ENCODE measurements at places on chromosomes 5 and 9. TPM values are rescaled to one million over a fixed set of nuclear protein-coding genes. Genes with fewer than 3 reads are reported as not detected.

The SPATA31A3 gene
- total RNA-seq = not detected

The CER1 gene
- 3.0 TPM for total RNA-seq

The ENDOG gene
- 35.9 TPM for total RNA-seq

The LRRC8A gene
- total RNA-seq = 93.0 TPM

The C9orf152 gene
- not detected for total RNA-seq

The MRPL50 gene
- total RNA-seq = 15.4 TPM

The CDK9 gene
- total RNA-seq = 83.9 TPM

The HMMR gene
- 7.4 TPM for total RNA-seq

DNA sequence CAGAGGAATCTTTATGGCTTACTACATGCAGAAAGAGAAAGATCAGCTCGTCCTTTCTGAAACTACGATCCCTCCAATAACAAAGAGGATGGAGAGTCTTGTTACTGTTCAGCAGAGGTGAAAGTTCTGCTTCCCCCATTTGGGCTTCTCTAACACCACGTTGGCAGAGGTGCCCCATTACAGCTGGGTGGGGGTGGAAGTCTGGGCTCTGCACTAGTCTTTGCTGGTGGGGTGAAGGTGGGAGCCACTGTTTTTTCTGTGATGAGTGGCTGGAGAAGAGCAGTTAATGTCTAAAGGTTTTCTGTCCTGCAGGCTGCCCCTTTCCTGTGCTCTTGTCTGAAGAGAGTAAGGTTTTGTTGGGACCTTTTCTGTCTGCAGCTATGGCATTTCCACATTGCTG lies 64.7 kb upstream of the OTULINL start:
- H3K4me3 ChIP-seq = no peak overlapping the region
- H3K4me1 ChIP-seq = peaks cover 5% of the 10 kb centered on the region
- DNase-seq = no peak
- peaks cover 5% of the 10 kb centered on the region for H3K27me3 ChIP-seq

DNA sequence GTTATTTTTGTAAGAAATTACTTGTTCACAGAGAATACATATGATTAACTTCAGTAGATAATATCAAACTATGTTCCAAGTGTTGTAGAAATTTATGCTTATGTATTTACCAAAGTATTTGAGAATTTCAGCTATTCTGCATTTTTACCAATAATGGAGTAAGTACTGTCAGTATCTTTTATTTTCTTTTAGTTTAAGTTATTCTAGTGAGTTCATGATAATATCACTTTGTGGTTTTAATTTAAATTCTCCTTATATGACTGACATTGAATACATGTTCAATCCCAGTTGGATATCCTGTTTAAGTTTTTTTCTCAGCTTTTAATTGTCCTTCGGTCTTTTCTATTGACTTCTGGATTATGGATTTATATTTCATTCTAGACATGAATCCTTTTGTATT lies 1024.6 kb downstream of the EFNA5 start:
- H3K27me3 ChIP-seq = no peaks in the 10 kb centered on the region
- no peaks in the 10 kb centered on the region for H3K4me1 ChIP-seq
- no peak for DNase-seq
- no peak overlapping the region for H3K27ac ChIP-seq
- H3K4me3 ChIP-seq = no peak overlapping the region

GRCh38 chr9:136723362-136723976 lies 11.1 kb downstream of the DIPK1B start:
- DNase-seq = no peak
- no peak overlapping the region for H3K27ac ChIP-seq
- peaks cover 16% of the 10 kb centered on the region for H3K4me1 ChIP-seq
- no peak overlapping the region for H3K4me3 ChIP-seq
- peaks cover 4% of the 10 kb centered on the region for H3K36me3 ChIP-seq
- H3K27me3 ChIP-seq = peaks cover 12% of the 10 kb centered on the region

GRCh38 chr5:108472237-108472636 lies 90.3 kb upstream of the FBXL17 start:
- no peak overlapping the region for H3K27ac ChIP-seq
- H3K4me1 ChIP-seq = no peaks in the 10 kb centered on the region
- H3K27me3 ChIP-seq = no peaks in the 10 kb centered on the region
- H3K36me3 ChIP-seq = no peaks in the 10 kb centered on the region

- peaks cover 19% of the 10 kb centered on the region for H3K4me1 ChIP-seq
- peaks cover 3% of the 10 kb centered on the region for H3K27me3 ChIP-seq
- DNase-seq = no peak
- H3K4me3 ChIP-seq = no peak overlapping the region
- H3K36me3 ChIP-seq = peaks cover 5% of the 10 kb centered on the region
These were observed 591.7 kb downstream of the CSNK1G3 start for GRCh38 chr5:124103671-124104070.

- no peak for DNase-seq
- H3K27ac ChIP-seq = no peak overlapping the region
- H3K4me1 ChIP-seq = no peaks in the 10 kb centered on the region
- peaks cover 5% of the 10 kb centered on the region for H3K27me3 ChIP-seq
- no peaks in the 10 kb centered on the region for H3K36me3 ChIP-seq
These were observed 399.8 kb upstream of the MEF2C start for GRCh38 chr5:89282554-89283510.

DNA sequence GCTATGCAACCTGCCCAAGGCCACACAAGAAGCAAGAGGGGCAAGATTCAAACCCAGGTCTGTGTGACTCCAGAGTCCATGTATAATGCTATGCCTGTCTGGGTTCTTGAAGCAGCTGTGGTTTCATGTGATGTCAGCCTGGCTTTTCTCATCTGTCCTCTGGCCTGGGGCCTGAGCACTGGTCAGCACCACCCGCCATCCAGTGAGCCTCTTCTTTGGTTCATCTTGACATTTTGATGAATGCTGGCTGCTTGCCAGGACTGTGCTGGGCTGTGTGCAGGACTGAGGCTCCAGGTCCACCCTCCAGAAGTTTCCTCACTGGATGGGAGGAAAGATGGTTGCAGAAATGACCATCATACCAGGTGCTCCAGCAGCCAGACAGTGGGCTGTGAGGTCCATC lies 61.5 kb downstream of the TSTD2 start:
- DNase-seq = no peak
- H3K27me3 ChIP-seq = peaks cover 6% of the 10 kb centered on the region
- H3K4me1 ChIP-seq = no peaks in the 10 kb centered on the region
- peaks cover 5% of the 10 kb centered on the region for H3K36me3 ChIP-seq

DNA sequence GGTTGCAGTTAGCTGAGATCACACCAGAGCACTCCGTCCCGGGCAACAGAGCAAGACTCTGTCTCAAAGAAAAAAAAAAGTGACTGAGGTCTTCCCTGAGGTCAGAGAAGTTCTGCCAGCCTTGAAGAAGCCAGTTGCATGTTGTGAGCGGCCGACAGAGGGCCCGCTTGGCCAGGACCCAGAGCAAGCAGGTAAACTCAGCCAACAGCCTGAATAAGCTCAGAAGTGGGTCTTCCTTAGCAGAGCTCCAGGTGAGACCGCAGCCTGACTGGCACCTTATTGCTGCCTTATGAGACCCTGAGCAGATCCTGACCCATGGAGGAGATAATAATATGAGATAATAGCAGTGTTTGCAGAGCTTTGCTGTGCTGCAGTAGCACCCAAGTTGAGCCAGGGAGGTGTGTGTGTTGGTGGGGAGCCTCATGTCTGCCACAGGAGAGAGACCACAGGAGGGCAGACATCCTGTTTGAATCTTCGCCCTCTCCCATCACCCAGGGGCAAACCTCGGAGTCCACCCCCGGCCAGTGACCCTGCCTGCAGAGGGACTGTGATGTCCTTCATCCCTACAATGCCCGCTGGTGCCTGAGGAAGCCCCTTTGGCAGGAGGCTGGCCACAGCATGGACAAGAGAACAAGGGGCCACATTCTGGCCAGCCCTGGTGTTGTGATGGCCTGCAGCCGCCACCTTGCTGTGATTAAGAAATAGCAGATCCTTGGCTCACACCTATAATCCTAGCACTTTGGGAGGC lies 10.8 kb upstream of the BARX1 start:
- no peak overlapping the region for H3K27ac ChIP-seq
- no peak for DNase-seq
- H3K4me3 ChIP-seq = no peak overlapping the region
- no peaks in the 10 kb centered on the region for H3K4me1 ChIP-seq

DNA sequence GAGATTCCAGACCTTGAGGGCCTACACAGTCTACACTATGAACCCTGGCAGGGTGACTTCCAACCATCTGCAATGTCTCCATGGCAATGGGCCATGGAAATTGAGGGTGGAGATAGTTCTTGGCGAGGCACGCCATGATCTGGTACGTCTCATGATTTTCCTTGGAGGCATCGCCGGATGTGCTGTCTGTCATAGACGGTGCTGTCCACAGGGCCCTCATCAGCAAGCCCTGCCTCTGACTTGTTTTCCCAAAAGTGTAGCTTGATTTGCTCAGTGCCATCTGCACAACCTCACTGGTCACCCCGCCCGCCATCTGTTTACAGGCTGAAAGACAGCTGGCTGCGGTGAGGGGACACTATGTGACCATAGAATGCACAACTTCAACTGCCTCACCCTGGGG lies 73.5 kb downstream of the BOD1 start:
- no peak overlapping the region for H3K4me3 ChIP-seq
- H3K27ac ChIP-seq = no peak overlapping the region
- DNase-seq = no peak
- no peaks in the 10 kb centered on the region for H3K36me3 ChIP-seq
- no peaks in the 10 kb centered on the region for H3K27me3 ChIP-seq

GRCh38 chr5:81907012-81907635 lies 64.7 kb upstream of the ATG10 start:
- DNase-seq = no peak
- no peak overlapping the region for H3K4me3 ChIP-seq
- H3K4me1 ChIP-seq = peaks cover 5% of the 10 kb centered on the region
- no peaks in the 10 kb centered on the region for H3K36me3 ChIP-seq
- H3K27ac ChIP-seq = no peak overlapping the region

GRCh38 chr5:125835293-125836172 lies 587.7 kb upstream of the GRAMD2B start:
- no peak overlapping the region for H3K27ac ChIP-seq
- DNase-seq = peak; percentile 62
- no peaks in the 10 kb centered on the region for H3K27me3 ChIP-seq
- H3K36me3 ChIP-seq = peaks cover under 1% of the 10 kb centered on the region
- peak overlapping the region; percentile 7 for H3K4me3 ChIP-seq

DNA sequence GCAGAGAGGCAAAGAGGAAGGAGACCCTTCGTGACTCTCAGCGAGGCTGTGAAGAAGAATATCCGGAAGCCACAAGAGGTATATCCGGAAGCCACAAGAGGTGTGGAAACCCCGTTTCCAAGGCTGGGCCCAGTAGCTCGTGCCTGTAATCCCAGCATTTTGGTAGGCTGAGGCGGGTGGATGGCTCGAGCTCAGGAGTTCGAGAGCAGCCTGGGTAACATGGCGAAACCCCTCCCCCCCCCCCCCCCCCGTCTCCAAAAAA lies 612 bp upstream of the BBLN start:
- H3K4me1 ChIP-seq = no peaks in the 10 kb centered on the region
- H3K27me3 ChIP-seq = peaks cover 5% of the 10 kb centered on the region
- peaks cover 6% of the 10 kb centered on the region for H3K36me3 ChIP-seq

DNA sequence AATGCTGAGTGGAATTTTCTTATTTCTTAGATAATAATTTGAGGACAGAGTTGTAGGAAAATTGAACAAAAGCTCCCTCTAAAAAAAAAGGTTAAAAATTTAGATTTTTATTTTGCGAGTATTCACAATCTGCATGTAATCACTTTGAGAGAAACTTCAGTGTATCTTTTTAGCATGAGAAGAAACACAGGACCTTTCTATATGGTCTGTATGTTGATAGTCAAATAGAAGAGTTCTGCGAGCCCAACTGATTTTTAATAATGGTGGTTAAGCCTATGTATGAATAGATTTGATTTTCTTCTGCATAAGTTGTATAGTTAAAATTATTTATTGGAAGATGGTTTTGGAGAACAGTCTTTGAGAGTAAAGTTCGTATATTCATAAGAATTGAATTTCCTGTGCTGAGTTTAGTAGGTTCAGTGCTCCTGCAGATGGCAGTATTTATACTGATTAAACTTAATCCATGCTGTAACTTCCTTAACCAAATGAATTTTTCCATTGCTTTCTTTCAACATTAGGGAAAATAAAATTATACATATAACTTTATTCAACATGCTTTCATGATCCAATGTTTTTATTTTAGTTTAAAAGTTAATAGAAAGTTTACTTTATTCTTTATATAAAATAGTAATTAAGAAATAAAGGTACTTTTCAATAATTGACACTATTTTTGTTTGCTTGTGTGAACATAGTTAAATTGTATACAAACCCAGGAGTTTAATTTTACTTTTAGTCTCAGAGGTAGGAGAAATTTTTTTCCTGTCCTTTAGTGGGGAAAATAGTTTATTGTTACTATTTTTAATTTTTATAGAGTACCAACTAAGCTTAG lies 19.6 kb downstream of the TCERG1 start:
- H3K36me3 ChIP-seq = no peaks in the 10 kb centered on the region
- H3K4me3 ChIP-seq = no peak overlapping the region
- no peak for DNase-seq
- no peaks in the 10 kb centered on the region for H3K27me3 ChIP-seq
- peaks cover 9% of the 10 kb centered on the region for H3K4me1 ChIP-seq

- no peak for DNase-seq
- H3K4me1 ChIP-seq = no peaks in the 10 kb centered on the region
- H3K36me3 ChIP-seq = no peaks in the 10 kb centered on the region
- H3K27ac ChIP-seq = no peak overlapping the region
These were observed 290.5 kb downstream of the ANXA1 start for GRCh38 chr9:73441890-73442818.

Measured in glutamatergic neuron (in vitro differentiated cells).